ENCODE measurements at places on chromosomes 3 and 15.

- DNase-seq = no peak
Measured at GRCh38 chr15:39497759-39498565, 82.9 kb upstream of the THBS1 start.

DNA sequence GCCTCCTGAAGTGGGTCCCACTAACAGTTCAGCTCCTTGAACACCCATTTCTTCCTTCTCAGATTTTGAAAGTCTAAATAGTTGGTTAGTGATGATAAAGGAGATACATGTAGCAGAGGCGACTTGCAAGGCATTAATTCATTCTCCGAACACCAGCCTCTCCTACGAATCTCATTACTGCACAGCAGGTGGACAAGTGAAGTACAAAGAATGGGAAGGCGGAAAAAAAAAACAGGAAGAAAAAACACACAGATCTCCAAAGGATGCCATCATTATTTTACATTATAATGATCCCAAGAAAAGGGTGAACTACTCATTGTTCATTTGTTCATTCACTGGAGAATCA, 276.5 kb downstream of the MAGI1 start:
- DNase-seq = no peak

DNA sequence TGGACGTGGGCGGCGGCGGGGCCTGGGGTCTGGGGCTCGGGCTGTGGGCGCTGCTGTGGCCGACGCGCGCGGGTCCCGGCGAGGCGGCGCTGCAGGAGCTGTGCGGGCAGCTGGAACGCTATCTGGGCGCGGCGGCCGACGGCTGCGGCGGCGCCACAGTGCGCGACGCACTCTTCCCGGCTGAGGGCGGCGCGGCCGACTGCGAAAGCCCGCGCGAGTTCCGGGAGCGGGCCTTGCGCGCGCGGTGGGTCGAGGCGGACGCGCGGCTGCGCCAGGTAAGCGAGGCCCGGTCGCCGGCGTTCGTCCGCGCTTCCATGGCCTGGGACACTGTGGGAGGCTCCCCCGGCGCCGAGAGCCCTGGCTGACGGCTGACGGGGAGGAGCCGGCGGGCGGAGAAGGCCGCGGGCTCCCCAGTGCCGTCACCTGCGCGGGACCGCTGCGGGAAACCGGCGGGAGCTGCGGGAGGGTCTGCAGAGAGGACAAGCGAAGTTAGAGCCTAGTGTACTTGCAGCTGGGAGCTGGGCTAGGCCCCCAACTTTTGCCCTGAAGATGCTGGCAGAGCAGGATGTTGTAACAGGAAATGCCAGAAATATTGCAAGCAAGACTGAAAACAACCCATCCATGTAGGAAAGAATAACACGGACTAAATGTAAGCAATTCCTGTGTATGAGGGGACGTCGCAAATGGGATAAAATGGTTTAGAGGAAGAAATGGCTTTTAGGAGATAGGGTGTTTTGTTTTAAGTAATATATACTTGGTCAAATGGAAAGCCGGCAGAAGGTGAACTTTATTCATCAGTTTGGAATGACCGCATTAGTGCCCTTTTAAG, 847 bp downstream of the WHAMM start:
- no peak for DNase-seq

- no peak for DNase-seq
Measured at GRCh38 chr3:135057996-135058395, 262.9 kb downstream of the EPHB1 start.

- DNase-seq = no peak
Measured at GRCh38 chr3:148881286-148881685, 16.2 kb downstream of the CPA3 start.

DNA sequence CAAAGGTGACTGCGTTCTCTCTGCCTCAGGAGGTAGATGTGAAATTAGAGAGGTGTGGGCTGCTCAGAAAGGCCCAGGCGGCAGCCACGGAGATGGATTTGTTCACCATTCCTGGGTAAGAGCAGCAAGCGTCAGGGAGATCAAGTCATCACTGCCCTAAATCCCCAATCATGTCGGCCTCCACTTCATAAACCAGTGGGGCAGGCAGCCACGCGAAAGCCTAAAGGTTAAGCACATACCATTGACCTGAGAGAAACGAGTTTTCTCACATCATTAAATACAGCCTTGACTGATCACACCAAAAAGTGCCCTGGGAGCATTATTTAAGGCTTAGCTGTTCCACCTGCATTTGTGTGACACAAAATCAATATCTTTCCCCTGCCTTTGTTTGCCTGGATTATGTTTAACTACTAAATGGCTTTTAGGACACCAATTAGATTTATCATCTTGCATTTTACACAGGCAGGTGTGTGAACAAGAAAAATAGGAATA, 50.7 kb upstream of the FOXB1 start:
- DNase-seq = no peak

GRCh38 chr3:122937745-122938144, 89.8 kb downstream of the SEMA5B start:
- DNase-seq = no peak

DNA sequence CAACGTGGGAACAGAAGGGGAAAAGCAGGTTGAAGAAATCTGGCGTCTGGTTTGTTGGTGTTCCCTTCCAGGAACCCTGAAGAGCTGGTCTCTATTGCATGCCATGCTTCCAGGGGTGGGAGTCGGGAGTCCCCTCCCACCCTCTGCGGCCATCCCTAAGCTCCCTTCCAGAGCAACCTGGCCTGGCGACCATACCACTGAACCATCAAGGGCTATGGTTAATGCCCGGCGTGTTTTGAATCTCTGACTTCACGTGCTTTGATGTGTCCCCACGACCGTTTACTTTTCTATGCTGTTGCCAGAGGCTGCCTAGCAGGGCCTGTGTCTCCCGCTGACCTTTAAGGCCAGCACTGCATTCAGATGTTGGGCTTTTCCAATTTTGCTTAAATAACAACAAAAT, 696 bp upstream of the SNRK start:
- DNase-seq = no peak

Measured in T1000 (cell line).